AG09309 (cell line): ENCODE measurements at places on chromosomes 16 and 17.

GRCh38 chr16:74107795-74108610 lies 188.6 kb upstream of the PSMD7 start:
- DNase-seq: peak; percentile 4

- DNase-seq: peak; percentile 44
These were observed 1.0 kb downstream of the HERPUD1 start for GRCh38 chr16:56932721-56933619.

DNA sequence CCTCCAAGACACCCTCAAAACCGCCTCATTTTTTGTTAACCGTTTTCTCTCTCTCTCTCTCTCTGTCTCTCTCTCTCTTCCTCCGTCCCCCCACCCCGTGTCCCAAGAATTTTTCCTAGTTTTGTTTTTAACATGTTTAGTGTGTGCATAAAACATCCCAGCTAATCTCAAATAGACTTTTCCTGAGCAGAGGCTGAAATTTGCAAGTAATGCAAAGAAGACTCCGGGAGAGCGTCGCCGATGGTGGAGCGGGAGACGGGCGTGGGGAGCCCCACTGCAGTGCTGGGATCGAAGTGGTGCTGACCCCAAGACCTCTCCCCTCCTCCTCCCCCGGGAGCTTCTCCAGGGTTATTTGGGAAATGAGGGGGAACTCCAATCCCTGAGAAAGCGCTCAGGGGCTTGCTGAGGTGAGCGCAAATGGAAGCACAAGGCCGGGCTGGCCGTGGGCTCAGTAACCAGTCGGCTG lies 4.7 kb upstream of the DLX4 start:
- no peak for DNase-seq

GRCh38 chr16:73321853-73322252 lies 273.9 kb upstream of the ZFHX3 start:
- DNase-seq: no peak

GRCh38 chr16:50501986-50502615 lies 46.1 kb upstream of the NKD1 start:
- DNase-seq: no peak

DNA sequence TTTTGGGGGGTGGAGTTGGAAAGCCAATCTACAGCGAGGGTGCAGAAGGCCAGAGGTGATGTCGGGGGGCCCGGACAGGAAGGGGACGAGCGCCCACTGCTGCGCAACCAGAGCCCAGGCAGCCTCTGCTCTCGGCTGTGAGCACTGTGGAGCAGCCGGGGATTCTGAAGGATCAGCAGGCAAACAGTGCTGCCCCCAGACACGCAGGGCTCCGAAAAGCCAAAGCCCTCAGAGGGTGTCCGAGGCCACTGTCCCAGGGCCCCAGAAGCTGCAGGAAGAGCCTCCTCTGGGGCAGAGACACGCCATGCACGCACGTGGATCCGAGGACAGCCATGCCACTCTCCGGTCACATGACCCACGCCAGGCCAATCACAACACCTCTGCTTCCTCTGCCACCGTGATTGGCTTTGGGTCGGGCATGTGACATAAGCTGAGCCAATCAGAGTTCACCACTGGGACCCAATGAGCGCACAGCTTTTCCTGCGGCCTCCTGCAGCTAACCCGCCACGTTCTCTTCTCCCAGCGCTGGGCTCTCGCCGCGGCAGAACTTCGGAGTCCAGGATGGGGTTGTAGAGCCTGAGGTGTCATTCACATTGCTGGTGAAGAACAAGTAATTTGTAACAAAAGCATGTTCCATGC lies 40.7 kb downstream of the ACTG1 start:
- peak; percentile 74 for DNase-seq

- DNase-seq: peak; percentile 58
These were observed 14.6 kb downstream of the SREBF1 start for GRCh38 chr17:17822189-17822588.

DNA sequence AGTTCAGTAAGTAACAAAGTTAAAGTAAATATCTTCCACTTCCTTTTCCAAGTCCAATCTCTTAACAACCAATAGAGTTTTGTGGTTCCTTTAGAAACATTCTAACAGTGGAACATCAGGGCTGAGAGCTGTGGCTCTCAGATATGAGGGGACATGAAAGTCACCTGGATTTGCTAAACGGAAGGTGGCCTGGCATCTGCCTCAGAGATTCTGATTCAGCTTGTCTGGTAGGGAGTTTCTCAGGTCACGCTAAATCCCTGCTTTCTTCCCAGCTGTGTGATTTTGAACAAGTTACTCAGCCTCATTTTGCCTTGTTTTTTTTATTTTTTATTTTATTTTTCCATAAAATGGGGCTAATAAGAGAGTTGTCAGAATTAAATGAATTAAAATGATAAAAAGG lies 411.0 kb upstream of the CDH11 start:
- no peak for DNase-seq

- no peak for DNase-seq
These were observed 67.6 kb upstream of the ADAMTS18 start for GRCh38 chr16:77502448-77502847.

DNA sequence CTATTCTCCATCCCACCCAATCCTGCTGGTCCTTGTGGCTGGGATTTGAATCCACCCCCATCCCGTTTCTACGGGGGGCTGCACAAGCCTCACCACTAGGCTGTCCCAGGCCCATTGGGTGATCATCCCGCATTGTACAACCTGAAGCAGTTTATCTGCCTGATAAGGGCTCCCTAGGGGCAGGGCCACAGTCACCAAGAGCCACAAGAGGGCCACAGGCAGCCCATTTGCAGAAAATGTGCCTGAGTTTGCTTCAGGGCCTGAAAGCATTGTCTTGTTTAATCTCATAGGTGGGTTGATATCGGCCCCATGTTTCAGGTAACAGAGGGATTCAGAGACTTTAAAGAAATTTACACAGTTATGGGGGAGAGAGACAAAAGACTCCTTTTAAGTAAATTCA lies 245.0 kb downstream of the CPPED1 start:
- no peak for DNase-seq

GRCh38 chr16:31529937-31530312 lies 2.2 kb downstream of the AHSP start:
- no peak for DNase-seq

GRCh38 chr16:85911251-85911930 lies 12.4 kb downstream of the IRF8 start:
- no peak for DNase-seq

DNA sequence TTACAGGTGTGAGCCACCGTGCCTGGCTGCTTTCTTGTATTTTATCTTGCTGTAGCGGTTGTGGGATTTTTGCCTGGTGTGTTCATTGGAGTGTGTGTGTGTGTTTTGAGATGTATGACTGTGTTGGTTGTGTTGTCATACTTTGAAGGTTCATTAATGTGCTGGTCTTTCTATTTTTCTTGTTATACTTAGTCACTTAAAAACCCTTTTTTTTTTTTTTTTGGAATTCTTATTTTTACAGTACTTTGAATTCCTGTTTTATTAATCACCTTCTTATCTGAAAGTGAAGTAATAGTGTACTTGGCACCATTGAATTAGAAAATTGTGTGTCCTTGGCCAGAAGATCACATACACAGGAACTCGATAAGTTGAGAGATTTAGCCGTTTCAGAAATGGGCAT lies 30.2 kb downstream of the TENT4B start:
- DNase-seq: peak; percentile 51

DNA sequence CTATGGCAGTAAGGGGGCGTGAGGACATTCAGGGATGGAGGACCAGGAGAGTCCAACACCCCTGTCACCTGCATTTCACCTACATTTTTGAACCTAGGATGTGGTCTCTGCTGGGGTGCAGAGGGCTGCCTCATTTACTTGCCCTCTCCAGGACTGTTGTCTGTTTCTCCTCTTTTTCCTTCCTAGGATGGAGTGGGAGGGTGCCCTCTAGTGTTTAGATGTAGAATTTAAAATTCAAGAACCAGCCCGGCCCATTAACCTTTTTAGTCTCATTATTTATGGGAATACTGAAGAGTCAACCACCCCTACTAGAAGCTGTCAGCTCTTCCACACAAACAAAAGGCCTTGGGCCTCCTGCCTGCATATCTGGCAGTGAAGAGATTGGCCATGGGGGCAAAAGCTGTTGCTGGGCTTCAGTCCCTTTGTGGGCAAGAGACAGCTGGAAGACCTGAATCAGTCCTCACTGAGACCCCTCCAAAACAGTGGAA lies 2.5 kb upstream of the STARD3 start:
- DNase-seq: no peak

DNA sequence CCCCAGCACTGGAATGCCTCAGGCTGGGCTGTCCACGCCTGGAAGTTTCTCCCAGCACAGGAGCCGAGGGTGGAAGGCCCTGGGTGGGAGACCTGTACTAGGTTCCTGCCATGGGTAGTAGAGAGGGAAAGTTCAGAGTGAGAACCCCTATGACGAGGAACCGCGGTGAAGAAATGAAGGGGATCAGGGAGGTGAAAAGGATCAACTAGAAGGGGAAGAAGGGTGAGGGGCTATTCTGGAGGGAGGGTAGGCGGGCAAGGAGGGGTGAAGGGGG lies 5.4 kb downstream of the HIC1 start:
- DNase-seq: no peak

- DNase-seq: no peak
These were observed 824 bp downstream of the SOX8 start for GRCh38 chr16:982145-983043.

- no peak for DNase-seq
These were observed 706 bp downstream of the TEN1 start for GRCh38 chr17:75979705-75980187.

- DNase-seq: no peak
These were observed 54.7 kb downstream of the ZZEF1 start for GRCh38 chr17:4087911-4088693.

DNA sequence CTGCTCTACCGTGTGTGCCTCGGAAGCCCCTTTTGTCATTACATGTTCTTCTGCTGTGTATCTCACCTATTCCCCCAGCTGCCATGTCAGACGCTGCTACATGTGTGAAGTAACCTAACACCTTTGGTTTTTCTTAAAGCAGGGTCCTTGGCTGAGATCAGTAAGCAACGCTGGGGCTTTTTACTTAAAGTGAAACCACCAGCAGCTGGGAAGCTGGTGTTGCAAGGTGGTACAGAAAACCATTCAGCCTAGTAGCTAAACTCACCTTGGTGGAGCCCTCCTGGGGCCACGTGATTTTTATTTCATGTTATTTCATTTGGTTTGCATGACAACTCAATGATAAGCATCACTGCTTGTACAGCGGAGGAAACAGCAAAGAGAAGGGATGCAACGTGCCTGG lies 62.6 kb downstream of the PLCG2 start:
- no peak for DNase-seq

GRCh38 chr17:1473841-1474240 lies 17.8 kb upstream of the CRK start:
- DNase-seq: no peak

GRCh38 chr16:49542391-49542891 lies 168.8 kb downstream of the C16orf78 start:
- no peak for DNase-seq
